Inflammatory macrophage treated with lipopolysaccharide for 4 hours (primary cell): ENCODE measurements at places on chromosomes 7 and 10.
A peak's percentile ranks its signal among the peaks of the same experiment; 100 is the strongest.

- peak; percentile 60 for DNase-seq
Observed at GRCh38 chr10:92567952-92568600, 5.8 kb downstream of the IDE start.

GRCh38 chr7:133529861-133530260, 277.0 kb downstream of the EXOC4 start:
- DNase-seq: no peak

DNA sequence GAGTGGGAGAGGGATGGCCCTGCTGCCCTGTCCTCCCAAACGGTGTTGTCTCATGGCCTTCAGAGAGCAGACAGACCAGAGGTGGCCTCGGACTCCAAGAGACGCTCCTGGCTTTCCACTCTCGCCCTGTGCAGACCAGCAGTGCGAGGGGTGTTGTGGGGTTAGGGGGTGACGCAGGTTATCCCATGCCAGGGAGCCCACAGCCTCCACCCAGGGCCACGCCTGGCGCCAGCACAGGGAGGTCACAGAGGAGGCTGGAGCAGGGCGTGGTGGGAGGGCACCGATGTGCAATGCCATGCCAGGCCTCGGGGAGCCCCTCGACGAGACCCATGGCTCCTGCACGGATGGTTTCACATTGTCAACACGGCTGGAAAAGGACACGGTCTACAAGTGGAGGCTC, 52.1 kb downstream of the INPP5A start:
- no peak for DNase-seq

- no peak for DNase-seq
Observed at GRCh38 chr10:69797959-69798358, 3.7 kb upstream of the COL13A1 start.
